AG20443 (cell line): ENCODE measurements at places on chromosomes 4 and X.

DNA sequence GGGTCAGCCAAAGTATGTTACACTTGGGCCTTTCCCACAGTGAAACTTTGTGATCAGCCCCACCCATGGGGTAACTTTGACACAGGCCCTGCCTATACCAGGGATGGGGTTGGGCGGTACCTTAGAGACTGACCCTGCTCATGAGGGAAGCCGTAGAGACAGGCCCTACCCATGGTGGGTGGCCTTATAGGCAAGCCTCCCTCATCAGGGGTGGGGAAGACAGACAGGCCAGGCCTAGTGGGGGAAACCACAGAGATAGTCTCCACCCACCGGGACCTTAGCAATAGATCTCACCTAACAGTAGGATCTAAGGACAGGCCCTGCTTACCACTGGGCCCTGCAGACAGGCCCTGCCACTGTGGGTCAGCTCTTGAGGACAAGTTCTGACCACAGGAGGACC is 6.8 kb downstream of the PLP2 start:
- DNase-seq: no peak

- no peak for DNase-seq
Measured at GRCh38 chr4:85029453-85029852, 63.0 kb upstream of the WDFY3 start.

GRCh38 chrX:69138512-69138911 is 26.7 kb downstream of the PJA1 start:
- no peak for DNase-seq

GRCh38 chrX:101774340-101774739 is 114.7 kb upstream of the ARMCX2 start:
- no peak for DNase-seq

DNA sequence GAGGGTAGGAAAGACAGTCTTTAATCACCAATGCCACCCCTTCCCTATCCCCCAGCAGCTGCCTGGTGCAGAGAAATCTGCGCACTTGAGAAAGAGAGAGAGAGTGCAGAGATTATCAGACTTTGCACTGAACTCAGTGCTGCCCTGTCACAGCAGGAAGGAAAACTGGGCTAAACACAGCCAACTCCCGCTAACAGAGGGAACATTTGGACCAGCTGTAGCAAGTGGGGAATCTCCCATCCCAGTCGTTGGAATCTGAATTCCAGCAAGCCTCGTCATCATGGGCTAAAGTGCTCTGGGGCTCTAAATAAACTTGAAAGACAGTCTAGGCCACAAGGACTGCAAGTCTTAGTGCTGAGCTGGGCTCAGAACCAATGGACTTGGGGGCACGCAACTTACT is 168.7 kb downstream of the DLG3 start:
- peak; percentile 29 for DNase-seq

- DNase-seq: no peak
Measured at GRCh38 chrX:4240541-4241194, 527.2 kb upstream of the PRKX start.

- DNase-seq: no peak
Measured at GRCh38 chrX:39581411-39581810, 516.3 kb downstream of the BCOR start.

- DNase-seq: no peak
Measured at GRCh38 chr4:189049682-189050081, 891.0 kb upstream of the FRG1 start.

- peak; percentile 42 for DNase-seq
Measured at GRCh38 chrX:22135994-22136684, 104.0 kb downstream of the PHEX start.

DNA sequence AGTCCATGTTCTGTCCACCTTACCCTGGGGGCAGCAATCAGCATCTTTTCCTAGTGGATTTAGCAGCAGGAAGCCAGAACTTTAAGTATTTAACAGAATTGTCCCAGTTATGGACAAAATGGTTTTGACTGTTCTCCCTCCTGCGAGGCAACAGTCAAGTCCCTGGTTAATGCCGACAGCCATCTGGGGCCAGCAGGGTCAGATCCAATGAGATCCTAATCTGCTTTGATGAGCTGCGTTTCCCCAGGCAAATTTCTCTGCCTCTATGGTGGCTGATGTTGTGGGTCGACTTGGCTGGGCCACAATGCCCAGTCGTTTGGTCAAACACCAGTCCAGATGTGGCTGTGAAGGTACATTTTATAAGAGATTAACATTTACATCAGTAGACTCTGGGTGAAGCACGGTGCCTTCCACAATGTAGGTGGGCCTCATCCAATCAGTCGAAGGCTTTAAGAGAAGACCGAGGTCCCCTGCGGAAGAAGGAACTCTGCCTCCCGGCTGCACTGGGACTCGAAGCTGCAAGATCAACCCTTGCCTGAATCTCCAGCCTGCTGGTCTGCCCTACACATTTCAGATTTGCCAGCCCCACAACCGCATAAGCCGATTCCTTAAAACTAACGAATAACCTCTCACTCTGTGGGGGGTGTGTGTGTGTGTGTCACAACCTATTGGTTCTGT is 89.0 kb upstream of the C4orf50 start:
- DNase-seq: no peak

DNA sequence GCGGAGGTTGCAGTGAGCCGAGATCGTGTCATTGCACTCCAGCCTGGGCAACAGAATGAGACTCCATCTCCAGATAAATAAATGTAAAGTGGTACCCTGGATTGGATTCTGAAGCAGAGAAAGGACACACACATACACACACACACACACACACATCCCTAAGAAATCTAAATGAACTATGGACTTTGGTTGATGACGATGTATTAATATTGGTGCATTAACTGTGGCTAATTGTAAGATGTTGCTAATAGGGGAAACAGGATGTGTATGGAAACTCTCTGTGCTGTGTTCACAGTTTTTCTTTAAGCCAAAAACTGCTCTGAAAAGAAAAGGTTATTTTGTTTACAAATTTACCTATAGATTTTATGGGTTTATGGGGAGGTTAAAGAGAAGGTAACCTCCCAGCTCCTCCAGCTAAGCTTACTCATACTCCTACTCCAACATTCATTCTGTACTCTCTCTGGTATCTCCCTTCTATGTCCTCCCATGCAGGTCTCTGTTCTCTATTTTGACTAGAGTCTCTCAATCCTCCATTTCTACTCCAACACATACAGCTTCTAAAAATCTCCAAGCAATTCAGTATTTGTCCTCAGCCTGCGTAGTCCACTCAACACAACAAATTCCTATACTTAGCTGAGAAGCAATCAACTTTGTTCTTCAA is 46.5 kb upstream of the RELL1 start:
- no peak for DNase-seq

GRCh38 chrX:69759921-69760625 is 144.2 kb downstream of the EDA start:
- no peak for DNase-seq

- no peak for DNase-seq
Measured at GRCh38 chr4:579543-580175, 3.6 kb upstream of the TMEM271 start.

DNA sequence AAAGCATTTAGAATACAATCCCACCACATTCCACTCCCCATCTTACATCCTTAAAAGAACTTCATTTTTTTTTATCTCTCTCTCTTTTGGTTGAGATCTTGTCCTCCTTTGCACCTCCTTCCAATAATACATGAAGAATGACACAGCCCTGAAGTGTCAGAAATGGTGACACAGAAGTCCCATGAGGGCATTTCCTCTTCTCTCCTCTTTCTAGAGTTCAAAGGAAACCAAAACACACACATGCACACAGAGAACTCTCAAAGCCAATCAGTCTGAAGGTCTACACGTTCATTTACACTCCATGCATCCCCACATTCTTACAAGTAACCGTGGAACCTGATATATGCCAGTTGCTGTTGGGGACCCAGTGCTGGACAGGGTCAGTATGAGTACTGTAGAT is 450.7 kb downstream of the HNRNPD start:
- no peak for DNase-seq

DNA sequence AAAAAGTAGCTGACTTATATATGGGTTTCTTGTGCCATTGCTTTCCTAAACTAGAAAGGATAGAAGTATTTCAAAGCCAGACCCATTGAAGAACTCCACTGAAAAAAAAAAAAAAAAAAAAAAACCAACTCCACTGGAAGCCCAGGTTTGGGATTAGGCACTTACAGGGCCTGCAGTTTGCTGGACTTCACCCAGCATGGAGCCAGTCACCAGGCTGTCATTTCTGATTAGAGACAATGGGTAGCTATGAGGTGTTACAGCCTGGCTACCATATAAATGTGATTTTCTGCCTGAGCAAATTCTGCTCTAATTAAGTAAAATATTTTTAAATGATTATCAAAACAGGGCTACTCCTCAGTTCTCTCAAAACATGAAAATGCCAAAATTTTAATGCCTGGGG is 49.5 kb downstream of the HS6ST2 start:
- DNase-seq: no peak

GRCh38 chr4:123922847-123923246 is 526.3 kb downstream of the SPRY1 start:
- DNase-seq: no peak

DNA sequence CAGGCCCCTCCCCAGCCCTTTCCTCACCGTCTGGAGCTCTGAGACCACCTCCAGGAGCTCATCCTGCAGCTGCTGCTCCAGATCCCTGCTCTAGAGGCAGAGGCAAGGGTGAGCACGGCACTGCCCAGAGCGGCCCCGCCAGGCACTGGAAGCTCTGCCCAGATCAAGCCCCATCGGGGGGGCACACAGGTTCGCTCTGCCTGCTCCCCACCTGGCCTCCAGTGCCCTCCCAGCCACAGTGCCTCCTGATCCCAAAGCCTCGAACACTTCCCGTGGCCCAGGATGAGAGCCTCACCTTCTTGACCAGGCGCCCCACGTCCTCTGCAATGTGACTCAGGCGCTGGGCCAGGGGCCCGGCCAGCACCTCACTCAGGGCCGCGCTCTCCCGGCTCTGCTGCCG is 5.0 kb downstream of the ARHGAP4 start:
- DNase-seq: no peak

DNA sequence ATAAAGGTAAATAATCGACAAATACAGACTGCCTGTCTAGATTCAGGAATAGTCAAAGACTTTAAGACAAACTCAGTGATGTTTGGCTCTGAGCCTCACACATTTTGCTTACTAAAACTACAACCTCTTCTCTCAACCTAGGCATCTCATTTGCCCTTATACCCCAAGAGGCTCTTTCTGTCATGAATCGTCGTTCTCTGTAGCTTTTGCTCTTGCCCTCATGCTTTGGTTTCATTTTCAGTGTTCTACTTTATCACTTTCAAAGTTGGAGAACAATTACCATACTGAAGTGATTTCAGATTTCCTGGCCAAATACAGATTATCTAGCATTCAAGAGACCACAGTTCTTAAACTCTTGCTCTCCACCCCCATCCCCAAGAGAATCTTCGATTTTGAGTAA is 114.1 kb upstream of the RAP2C start:
- no peak for DNase-seq

DNA sequence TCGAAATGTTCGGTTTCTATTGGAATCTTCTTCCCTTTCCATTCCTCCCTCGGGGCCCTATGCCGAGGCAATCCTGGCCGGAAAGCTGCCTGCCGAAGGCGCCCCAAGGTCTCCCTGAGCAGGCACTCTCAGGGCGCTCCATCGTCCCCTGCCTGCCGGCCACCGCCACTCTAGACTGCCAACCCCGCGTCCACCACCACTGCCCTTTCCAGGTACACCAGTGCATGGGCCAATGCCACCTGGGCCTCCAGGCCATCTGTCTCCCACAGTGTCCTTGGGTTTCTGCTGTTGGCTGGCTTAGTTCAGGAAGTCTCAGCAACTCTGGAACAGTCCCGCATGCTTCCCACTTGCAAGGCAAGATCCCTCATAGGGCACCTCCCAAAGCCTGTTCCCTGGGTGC is 14.6 kb downstream of the CTAG1A start:
- DNase-seq: no peak

DNA sequence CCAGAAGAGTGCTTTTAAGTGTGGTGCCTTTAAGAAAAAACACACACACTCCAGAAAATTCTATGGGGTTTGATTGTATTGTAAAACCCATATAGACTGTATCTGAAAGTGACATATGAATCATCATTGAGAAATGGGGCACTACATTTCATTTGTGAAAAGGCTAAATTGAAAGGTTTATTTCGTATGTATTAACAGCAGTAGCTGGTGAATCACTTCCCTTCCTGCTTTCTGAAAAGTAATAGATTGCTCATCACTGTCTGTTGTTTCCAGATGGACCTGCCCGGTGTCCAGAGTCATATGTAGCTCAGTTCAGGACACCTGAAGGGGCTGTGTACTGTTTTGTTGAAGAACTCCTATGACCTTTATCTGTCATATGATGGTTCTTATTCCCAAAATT is 28.1 kb upstream of the HPRT1 start:
- peak; percentile 10 for DNase-seq

DNA sequence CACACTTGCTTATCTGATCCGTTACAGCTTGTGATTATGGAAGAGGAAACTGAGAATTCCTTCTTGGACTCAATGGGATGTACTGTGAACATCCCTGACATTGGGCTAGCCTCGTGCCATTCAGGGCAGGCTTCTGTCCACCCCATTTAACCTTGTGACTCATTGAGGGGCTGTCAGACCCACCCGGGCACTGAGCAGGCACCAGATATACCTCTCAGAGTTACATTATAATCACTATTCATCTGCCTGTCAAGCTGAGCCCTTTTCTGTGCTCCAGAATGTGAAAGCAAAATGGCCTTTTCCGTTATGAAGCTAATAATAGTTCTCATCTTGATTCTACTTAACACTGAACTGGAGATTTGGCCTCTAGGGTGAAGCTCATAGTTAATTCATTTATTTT is 170.6 kb upstream of the SCML1 start:
- DNase-seq: no peak

DNA sequence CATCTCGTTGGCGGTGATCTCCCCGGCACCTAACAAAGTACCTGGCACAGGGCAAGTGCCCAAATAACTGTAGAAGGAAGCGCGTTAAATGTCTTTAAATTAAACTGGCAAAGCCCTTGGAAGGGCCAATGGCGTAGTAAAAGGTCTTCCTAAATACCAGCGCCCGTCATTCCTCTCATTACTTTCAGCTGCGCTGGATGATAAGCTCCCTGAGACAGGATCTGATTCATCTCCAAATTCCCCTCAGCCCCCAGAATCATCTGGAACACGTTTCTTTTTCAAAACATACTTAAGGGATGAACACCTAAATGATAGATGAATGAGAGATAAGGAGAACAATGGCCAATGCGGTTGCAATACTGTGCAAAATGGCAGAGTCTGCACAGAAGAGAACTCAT is 95.1 kb downstream of the AFAP1 start:
- DNase-seq: peak; percentile 43

DNA sequence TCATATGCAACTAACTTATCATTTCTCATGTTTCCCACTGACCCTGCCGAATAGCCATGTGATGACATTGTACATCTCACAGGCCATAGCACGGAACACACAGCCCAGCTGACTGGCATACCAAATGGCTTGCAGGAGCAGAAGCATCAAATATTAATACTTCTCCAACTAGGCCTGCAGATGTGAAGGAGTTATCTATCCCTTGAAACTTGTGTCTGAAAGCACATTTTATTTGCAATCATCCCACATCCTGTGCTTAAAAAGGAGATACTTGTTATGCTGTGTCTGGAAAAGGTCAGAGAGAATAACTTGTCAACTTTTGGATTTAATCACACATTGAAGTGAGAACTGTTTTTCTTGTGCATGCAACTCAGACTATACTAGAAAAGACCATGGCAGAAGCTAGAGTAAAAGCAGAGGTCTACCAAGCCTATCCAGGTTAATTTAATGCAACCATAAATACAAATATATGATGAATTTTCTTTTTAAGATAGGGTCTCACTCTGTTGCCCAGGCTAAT is 100.4 kb downstream of the IRF2 start:
- no peak for DNase-seq

GRCh38 chr4:73919691-73920090 is 50.5 kb downstream of the CXCL1 start:
- DNase-seq: no peak
